Skeletal muscle cell (primary cell): ENCODE measurements at places on chromosomes 5 and 9.
A peak's percentile ranks its signal among the peaks of the same experiment; 100 is the strongest.

DNA sequence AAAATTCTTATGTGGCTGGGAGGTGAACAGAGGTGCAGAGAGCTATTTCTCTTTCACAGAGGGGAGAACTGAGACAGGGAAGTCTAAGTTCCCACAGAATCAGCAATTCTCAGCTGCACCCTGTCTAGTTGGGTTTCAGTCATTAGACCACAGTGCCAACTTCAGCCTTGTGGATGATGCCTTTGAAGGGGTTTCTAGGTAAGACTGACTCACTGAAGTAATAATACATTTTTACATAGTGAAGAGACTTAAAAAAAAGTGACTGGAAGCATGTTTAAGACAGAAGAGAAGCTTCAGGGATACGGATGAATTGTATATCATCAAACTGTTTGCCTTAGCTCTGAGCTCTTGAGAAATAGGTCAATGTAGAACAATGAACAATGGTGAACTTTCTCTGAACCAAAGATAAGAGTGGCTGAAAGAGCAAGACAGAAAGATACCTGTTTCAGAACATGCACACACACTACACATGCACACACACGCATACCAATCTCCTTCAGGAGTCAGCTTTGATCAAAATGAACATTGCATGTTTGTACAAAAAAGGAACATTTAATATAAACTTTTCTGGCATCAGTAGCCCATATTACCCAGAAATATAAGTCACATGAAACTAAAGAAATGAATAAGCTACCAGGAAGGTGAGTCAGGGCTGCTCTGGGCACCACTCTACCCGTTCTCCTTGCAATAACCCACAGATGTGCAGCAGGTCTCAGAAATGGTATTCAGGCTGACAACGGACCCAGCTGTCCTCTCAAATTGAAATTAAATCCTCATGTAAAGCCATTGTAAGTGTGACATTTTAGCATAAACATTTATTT, 12.6 kb upstream of the FYB1 start:
- no peak for DNase-seq

GRCh38 chr5:125874057-125874456, 549.2 kb upstream of the GRAMD2B start:
- DNase-seq: no peak

DNA sequence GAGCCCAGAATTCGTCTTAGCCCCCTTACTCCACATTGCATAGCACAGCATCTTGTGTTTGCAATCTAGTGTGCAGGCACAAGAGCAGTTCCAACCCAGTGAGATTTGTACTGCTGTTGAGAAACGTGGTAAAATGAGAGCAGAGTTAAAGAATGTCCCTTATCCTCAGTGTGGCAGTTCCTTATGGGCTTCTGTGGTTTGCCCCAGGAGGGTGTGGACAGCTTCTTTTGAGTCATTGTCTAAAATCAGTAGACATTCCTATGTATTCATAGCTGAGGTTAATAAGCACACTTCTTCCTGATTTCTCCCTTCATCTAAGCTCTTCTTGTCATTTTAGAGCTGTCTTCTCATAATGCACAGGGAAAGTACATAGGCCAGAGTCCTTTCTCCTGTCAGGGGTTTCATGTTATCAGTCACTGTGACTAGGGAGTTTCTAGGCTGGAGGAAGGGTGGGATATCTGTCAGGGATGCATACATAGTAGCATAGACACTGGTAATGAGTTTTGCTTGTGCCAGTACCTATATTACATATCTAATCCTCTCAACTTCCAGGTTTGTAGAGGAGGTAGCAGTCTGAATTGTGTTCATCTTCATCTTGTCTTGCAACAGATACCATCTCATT, 2.0 kb upstream of the CAVIN4 start:
- DNase-seq: no peak

DNA sequence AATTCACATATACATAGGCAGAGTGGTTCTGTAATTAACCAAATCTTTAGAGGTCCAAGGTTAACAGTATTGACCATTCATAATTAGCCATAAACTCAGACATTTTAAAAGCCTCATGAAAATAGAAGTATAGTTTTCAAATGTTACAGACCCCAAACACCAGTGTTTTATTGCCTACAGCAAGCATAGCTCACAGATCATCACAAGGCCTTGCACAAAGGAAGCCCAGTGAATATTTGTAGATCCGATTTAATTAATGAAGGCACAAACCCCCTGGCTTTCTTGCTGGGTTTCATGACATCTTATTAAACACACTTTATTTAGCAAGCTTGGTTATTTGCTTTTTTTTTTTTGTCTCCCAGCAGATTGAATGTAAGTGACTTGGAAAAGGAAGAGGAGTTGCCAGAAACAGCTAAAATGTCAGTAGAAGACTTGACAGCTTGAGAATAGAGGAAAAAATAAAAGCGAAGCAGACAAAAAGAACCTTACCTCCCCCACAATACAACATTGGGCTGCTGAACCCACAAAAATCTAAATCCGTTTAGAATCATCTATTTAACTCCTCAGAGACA, 283.9 kb upstream of the TNC start:
- no peak for DNase-seq

DNA sequence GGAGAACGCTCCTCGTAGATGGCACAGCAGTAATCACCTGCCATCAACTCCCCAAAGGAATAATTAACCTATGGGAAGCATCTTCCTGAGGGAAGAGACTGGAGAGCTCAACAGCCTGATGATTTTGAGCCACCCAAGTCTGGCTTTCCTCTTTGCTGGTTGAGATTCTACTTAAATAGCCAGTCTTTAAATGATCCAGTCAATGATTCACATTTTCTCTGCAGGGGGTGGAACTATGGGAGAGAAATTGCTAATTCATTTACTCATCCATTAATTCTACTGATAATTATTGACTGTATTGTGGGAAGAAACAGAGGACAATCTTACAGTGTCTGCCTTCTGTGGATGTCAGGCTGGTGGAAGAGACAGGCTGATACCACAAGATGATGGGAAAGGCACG, 355.0 kb upstream of the PANK3 start:
- no peak for DNase-seq

- DNase-seq: no peak
Observed at GRCh38 chr5:143361438-143361837, 42.0 kb downstream of the NR3C1 start.

DNA sequence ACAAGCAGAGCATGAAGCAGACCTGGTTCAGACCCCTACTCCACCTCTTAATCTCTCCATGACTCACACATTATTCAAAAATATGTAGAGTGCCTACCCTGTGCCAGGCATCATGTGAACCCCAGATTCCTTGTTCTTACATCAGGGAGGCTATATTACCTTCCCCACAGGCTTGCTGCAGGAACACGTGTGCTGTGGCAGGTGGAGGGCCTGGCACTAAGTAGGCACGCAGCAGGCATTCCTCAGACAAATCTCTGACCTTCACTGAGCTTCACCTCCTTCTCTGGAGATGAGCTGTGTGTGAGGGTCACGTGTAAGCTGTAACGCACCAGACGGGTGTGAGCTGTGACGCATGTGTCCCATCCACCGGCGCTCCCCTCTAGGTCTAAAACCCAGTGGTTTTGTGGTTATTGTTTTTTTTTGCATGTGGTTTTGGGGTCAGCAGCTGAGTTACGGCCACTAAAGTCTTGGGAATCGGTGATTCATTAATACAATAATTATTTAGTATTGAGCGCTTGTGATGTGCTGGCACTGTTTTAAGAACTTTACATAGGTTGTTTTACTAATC, 30.3 kb downstream of the ANGPTL2 start:
- DNase-seq: no peak

DNA sequence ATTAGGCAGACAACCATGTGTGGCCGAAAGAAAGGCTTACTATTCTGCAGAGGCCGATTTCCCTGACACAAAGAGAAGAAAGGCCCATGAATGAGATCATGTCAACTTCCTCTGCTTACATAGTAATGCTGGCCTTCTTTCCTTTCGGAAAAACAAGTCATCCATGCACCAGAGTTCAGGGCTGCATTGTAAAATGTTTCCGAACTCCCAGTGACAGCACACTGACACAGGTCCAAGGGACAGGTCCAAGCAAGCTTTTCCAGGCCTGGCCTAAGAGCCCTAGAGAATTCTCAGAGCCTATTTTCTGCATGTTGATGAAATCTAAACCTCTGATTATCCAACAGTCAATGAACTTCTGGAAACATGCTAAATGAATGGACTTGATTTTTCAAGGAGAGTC, 140.9 kb downstream of the ZNF608 start:
- DNase-seq: no peak

DNA sequence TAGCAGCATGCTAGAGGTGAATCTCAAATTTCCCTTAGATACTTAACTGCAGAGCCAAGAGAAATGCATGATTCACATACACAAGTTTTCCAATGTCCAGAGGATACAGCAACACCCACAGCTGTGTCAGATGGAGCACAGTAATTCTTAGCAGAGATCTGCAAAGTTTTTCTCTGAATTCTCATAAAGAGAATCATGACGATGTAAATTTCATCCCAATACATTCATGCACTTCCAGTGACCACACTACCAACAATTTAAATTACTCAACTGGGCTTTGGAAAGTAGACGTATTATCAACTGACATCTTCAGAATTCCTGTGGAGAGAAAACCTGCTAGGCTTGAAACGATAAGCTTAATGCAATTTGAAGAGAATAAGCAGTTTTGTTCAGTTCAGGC, 378.8 kb upstream of the TLE4 start:
- peak; percentile 57 for DNase-seq

DNA sequence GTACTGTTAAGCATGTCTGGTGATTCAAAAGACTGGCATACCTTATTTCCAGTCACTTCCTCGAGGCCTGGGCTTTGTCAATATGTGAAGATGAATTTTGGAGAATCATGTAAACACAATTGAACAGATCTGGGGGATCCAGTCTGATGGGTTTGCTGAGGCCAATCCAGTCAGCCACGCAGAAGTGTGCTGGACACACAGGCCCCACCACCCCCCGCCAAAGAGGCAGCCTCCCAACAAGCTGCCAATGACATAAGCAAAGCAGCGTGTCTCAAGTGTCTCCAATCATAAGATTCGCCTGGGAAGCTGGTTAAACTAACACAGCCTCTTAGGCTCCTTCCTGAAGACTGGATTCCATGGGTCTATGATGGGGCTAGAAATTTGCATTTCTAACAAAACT, 192.9 kb upstream of the KLF9 start:
- no peak for DNase-seq
